ENCODE measurements at places on chromosomes 7 and 10. TPM values are rescaled to one million over a fixed set of nuclear protein-coding genes. Genes with fewer than 3 reads are reported as not detected.

- DNase-seq = no peak
Observed at GRCh38 chr10:93871671-93872204, 22.0 kb upstream of the SLC35G1 start.

DNA sequence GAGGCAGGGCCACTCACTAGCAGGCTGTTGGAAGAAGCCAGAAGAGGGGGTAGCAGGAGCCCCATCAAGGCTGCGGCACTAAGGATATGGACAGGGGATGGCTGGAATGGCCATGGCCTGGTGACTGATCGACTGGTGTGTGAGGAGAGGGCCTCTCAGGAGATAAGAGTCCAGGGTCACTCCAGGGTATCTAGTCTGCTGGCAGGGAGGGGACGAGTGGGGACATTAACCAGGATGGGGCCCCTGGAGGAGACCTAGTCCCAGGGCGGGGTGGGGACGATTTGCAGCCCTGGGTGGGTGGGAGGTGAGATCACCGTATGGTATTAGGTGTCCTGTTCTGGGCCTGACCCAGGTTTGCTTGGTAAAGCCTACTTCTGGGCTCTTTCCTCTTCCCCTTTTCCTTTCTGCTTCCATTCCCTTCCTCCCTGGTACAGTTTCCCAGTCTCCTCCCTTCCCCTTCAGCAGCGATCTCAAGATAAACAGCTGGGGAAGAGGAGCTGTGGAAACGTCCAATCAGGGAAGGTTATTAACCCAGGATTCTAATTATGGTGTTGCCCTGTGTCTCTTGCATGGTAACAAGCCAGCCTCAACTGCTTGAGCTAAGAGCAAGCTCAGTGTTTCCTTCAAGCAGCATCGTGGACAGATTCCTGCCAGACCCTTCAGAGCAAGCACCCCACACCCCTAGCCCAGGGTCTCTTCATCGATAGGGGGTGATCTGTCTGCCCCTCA, 233.2 kb downstream of the RPS24 start:
- DNase-seq = no peak

The PARG gene
- 7.6 TPM for polyA plus RNA-seq

The HOXA6 gene
- not detected for polyA plus RNA-seq

The CRPPA gene
- polyA plus RNA-seq = 0.13 TPM

The TUBAL3 gene
- 10.6 TPM for polyA plus RNA-seq

The PDIA4 gene
- polyA plus RNA-seq = 47.7 TPM

- no peak for DNase-seq
Observed at GRCh38 chr10:32072025-32072800, 16.0 kb upstream of the KIF5B start.

DNA sequence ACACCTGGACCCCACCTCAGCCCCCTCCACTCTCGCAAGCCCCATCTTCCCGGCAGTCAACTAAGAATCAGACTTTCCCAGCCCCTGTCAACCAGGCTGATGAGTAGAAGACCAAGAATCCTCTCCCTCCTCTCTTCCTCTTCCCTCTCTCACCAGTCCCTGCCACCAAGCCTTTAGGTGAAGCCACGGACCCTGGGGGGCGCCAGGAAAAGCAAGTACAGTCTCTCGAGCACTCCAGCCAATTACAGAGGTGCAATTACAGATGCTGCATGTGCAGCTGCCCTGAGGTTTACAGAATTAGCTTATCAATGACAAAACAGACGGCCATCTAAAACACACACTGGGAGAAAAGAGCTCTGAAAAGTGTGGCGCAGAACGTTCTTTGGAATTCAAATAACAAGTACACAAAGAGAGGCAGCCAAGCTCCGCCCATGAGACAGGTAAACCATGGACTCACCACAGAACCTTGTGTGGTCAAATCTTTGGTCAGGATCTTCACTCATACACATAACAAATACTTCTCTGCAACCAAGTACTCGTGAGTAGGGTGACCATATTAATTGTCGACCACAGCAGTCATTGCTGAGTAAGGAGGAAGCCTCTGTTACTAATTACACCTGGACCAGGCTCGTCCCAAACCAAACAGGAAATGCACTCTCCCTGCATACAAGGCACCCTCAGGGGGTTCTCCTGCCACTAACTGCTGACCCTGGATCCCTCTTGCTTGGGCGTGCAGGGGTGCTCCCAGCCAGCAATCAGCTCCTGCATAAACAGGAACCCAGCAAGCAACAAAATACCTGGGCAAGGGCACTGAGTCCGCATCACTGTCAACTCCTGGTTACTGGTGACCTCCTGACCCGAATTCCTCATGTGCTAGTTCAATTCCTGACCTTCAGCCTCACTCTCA, 189.2 kb downstream of the FAM107B start:
- DNase-seq = no peak

The SDK1 gene
- 1.9 TPM for polyA plus RNA-seq

DNA sequence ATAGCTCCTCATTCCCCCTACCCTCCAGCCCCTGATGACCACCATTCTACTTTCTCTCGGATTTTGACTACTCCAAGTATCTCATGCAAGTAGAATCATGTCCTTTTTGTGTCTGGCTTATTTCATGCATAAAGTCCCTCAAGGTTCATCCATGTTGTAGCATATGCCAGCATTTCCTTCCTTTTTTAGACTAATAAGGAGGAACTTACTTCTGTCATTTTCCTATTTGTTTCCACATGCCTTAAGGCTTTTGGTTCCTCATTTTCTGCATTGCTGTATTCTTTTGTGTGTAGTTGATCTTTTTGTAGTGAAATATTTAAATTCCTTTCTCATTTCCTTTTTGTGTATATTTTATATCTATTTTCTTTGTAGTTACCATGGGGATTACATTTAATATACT, 376.9 kb downstream of the CALN1 start:
- DNase-seq = no peak

DNA sequence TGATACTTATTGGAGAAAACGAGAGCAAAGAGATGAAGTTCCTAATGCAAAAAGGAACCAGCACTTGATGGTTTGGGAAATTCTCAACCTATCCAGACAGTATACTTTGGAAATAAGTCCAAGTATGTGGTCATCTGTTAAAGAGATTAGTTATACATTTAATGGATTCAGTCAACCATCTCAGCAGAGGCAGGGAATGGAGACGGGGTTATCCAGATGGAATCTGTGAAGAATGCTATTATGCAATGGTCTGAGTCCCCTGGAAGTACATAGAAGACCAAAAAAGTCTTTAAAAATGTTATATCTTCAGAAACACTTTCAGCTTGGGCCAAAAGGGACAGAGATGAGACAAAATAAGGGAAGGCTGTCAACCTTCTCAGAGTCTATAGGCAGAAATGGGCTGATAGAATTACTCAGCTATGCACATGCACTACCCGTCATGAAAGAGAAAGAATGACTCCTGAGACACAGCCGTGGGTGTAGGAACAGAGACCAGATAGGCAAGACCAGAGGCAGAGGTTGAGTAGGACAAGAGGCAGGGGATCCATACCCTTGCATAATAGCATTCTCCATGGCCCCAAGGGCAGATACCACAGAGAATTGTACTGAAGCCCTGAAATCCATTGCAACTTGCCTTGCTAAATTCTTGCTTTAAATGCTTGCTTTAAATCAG, 738.8 kb upstream of the POT1 start:
- no peak for DNase-seq

DNA sequence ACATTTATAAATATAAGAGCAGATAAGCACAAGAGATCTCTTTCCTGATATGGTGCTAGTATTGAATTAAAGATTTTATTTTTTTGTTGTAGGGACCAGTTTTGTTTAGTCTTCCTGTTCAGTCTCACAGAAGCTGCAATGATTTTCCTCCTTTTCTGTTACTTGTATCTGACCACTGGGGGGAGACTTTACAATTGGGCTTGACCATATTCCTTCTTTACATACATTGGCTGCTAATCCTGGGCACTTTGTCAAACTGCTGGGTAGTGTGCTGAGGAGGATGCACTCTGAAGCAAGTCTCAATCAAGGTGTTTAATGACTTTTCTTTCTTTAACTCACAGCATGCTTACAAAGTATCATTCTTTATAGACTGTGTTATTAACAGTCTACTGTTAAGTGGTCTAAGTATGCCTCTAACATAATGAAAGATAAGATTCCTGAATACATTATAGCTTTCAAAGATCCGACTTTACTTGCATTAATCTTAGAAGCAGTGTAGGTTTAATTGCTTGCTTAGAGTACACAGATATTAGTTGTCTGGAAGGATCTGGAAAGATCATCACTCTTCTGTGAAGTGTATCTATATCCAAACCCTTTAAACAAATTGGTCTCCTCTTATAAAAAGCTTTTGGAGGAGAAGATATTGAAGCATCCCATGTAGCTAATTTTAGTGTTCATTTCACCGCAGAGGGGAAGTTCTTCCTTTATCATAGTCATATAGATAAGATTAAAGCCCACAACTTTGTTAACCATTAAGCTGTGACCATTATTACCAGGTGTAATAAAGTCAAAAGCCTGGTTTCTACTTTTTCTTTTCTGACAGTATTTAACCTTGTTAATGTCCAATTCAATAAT, 3.1 kb downstream of the PALS2 start:
- DNase-seq = no peak

GRCh38 chr10:77062381-77062780, 575.2 kb downstream of the KCNMA1 start:
- DNase-seq = no peak

DNA sequence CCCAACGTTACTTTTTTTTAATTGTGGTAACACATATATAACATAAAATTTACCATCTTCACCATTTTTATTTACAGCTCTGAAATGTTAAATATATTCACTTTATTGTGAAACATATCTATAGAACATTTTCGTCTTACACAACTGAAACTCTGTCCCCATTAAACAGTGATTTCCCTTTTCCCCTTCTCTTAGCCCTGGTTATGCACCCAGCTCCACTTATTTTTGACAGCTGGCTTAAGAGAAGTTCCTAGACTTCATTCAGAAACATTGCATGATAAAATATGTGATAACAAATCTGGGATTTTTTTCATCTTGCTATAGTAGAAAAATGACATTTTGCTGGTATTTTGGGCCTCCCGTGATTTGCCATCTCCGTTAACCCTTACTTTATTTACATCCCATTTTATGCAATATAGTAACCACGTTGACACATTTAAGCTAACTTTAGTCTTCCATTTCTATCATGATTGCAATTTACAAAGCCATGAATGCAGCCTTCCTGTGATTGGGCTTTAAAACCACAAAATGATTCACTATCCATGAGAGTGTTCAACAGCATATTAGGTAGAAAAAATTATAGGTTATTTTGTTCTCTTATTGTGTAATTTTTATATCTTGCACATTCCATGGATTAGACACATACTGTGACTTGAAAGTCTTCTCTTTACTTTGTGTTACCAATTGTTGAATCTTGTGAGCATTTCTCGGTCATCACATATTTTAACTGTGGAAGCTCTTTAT, 139.6 kb downstream of the SND1 start:
- DNase-seq = no peak

DNA sequence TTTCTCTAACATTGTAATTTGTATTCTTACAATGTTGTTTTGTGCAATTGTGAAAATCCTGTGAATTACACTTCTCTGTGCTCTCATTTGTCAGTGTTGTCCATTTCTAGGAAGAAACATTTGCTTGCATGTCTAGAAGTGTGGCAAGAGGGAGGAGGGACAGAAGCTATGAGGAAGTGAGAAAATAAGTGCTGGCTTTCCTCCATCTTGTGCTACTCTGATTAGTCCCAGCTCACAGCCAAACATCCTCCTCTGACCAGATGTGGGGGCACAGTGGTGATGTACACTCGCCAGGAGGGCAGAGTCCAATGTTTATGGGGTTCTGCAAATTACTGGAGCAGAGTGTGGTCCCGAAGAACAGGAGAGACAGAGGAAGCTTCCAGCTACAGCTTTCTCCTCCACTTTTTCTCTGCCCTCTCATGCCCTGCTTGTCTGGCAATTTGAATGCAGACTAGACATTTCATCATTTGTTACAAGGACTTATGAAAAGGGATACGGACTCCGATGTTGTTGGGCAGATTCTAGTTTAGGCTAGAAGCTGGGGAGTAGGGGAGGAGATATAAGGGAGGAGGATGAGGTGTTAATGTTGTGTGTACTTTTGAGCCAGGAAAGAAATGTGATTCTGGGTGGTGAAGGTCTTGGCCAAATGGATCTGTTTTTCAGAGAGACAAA, 131.0 kb upstream of the C1GALT1 start:
- DNase-seq = no peak

- DNase-seq = peak; percentile 30
Observed at GRCh38 chr7:15832996-15833395, 146.5 kb upstream of the MEOX2 start.

DNA sequence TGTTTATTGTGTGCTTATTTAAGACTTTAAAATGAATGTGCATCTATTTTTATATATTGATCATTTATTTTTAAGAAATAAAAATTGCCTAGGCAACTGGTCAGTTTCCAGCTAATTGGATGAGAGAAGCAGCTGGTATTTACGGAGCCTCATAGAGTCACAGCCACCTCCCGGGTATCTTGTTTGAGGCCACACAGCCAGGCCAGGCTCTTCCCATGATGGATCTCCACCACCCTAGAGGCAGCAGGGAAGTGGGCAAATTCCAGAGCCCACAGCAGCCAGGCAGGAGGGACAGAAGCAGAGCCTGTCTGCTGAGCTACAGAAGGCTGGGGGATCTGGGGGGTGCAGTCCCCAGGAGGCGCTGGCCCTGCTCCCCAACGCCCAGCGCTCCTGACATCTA, 61.6 kb downstream of the CLEC2L start:
- no peak for DNase-seq

The AUTS2 gene
- polyA plus RNA-seq = 24.8 TPM

DNA sequence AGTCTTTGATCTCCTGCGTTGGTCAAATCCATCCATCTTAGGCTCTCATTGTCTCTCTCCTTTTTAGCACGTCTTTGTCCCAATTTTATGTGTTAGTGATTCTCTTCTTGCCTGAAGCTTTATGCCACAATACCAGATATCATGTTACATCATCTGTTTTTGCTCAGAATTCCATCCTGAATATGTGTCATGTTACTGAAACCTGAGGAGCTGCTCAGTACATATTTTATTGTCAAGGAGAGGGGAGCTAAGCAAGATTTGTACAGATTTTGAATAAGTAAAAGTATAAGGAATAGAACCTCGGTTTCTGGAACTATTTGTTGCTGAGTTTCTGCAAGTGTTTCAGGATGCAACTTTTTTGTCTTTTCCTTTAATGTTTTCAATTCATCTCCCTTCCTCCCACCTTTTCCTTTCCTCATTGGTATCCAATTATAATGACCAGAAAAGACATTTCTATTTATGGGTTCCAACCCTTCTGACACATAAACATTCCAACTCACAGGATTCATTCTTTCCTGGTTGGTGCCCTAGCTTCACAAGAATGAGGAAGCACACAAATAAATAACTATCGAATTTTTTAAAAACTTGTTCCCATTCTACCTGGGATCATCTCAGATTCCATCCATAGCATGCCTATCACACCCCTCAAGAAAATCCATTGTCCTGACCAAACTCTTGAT, 291.8 kb downstream of the CRPPA start:
- no peak for DNase-seq

The MSMB gene
- polyA plus RNA-seq = not detected

The GRM3 gene
- polyA plus RNA-seq = not detected

GRCh38 chr10:7945034-7945433, 109.5 kb upstream of the GATA3 start:
- DNase-seq = no peak

The TMEM236 gene
- polyA plus RNA-seq = 1.5 TPM

- no peak for DNase-seq
Observed at GRCh38 chr7:70655694-70656093, 476.2 kb upstream of the GALNT17 start.

The PON1 gene
- not detected for polyA plus RNA-seq

The C10orf67 gene
- not detected for polyA plus RNA-seq
